ENCODE measurements at places on chromosomes 4 and X.

DNA sequence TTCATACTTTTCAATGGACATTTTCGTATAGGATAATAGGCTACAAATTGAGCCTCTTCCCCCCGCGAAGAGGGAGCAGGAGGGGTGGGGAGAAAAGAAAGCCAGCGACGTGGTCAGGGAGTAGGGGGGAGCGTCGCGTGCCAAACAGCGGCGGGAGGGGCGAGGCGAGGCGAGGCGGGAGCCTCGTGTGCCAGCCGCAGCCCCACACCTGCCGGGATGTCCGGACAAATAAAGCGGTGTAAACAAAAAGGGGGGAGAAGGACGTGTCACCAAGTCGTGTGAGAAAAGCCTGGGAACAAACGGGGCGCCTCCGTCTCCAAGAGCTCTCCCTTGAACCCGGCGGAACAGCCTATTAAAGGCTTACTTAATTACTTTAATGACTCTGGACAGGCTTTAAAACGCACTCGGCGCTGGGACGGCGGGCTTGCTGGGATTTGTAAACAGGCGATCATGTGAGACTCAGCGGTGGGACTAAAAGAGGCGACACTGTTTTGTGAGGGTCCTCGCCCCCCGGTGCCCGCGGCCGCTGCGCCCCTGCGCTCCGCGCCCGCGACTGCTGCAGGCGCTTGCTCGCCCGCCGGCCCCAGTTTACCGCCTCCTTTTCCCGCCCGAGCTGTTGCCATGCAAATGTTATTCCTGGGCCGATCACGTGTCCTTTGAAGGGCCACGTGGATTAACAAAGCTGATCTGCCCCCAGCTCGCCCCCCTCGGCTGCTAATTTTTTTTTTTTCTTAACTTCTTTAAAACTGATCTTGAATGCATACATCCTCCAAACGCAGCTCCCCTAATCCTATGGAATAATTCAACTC lies at the start of gene HELT:
TSS of gene HELT (plus strand) at position 527 of the 809 bp plus-strand sequence. CDS start 439 bp downstream, outside the sequence.
- DNase-seq: peak; percentile 70

DNA sequence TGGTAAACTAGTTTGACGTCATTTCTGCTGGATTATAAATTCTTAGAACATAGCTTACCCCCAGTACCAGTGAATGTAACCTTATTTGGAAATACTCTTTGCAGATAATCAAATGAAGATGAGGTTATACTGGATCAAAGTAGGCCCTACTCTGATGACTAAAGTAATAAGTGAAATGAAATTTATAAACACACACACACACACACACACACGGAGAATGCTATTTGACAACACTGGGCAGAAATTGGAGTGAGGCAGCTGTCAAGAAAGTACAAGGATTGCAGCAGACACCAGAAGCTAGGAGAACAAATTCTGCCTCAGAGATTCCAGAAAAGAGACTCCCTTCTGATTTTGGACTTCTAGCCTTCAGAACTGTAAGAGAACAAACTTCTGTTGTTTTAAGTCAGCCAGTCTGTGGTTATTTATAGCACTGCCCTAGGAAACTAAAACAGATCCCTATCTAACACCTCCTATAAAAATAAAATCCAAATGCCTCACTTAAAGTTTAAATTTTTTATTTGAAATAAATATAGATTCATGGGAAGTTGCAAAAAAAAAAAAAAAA lies 448.6 kb downstream of the PCDH18 start:
- DNase-seq: no peak

GRCh38 chr4:5757954-5758353 lies 47.0 kb downstream of the EVC start:
- DNase-seq: no peak

DNA sequence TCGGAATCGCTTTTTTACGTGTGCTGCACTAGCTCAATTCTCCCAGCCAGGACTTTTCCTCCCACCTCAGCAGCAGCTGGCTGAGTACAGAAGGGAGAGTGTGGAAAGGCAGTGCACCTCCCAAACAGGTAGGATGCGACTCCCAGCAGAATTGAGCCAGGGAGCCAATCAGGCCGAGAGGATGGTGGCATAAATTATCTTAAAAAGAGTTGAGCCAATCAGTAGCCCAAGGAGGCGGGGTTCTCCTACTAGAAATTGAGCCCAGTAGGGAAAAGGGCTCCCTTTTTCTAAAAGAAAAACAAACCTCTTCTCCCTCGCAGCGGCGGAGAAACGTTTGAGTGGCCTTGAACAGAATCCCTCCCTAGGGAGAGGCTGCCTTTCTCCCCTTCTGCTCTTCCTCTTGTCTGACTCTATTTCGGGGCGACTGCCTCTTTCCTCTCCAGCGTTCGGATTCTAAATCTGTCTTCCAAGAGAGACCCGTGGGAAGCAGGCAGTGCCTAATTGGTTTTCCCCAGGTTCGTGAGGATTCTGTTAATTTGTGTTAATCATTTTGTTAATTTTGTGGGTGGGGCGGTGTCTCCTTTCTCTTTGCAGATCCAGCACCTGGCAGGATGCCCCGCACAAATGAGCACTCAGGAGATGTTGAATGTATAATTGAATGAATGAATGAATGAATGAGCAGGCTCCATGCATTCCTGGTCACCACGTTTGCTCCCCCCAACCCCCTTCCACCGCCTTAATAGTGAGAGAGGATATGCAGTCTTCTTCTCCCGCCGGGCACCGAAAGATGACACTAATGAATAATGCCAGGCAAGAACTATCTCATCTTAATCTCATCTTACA lies at the start of gene GABRG1:
TSS of gene GABRG1 (minus strand) at position 142 of the 843 bp plus-strand sequence. CDS start at position 1, 141 bp downstream.
- DNase-seq: no peak

- DNase-seq: no peak
Measured at GRCh38 chr4:159374749-159375530, 272.1 kb downstream of the RAPGEF2 start.

- peak; percentile 59 for DNase-seq
Measured at GRCh38 chr4:4480685-4481398, 61.0 kb downstream of the STX18 start.

- no peak for DNase-seq
Measured at GRCh38 chrX:103919270-103919637, 43.2 kb upstream of the TMSB15B start.

DNA sequence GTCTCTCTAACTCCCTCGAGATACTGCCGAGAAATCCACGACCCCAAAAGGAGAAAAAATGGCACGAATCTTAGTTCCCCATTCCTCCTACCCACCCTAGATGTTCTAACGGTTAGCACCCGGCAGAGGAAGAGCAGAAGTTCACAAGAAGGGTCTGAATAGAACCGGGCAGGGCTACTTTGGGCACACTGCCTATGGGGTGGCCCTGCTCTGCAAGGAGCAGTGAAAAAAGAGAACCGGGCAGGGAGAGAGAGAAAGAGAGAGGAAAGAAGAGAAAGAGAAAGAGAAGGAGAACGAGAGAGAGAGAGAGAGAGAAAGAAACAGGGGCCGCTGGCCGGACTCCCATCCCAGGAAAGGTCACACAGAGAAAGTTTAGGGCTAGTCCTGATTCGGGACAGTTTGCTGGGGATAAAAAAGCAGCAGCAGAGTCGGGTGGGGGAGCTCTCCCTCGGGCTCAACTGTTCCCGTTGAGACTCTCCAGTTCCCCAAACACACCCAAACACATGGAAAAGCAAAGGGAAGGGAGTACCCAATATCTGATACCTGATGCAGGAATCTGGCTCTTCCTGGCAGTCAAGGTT lies 468 bp downstream of the GLA start:
- DNase-seq: no peak

GRCh38 chr4:6753103-6753560 lies 29.4 kb upstream of the KIAA0232 start:
- no peak for DNase-seq

DNA sequence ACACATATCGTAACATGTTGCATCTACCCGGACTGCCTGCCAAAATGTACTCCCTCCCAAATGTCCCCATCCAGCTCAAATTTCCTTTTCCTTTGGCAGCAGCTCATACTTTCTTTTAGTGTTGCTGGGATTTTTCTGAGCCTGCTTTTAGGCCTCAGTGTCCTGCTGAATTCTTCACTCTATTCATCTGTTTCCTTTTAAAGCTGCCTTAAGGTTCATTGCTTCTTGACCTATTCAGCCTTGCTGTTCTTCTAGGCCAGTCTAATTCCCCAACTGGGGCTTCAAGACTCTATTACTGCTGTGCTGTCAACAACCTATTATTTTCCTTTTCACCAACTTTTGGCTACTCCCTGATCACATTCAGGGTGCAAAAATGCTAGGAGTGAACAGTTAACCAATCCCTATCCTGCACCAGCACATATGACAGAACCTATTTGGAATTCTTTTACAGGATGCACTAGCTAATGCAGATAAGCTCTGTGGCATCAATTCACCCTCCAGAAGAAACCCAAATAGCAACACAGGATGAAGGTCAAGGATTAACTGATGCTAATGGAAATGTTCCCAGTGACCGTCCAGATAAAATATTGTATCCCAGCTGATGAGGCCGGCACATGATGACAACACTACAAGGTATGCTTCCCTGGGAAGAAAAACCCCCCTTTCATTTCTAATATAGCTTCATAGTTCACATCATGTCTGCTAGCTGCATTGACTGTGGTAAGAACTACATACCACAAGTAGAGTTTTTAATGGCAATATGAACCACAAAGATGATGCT lies 114.7 kb upstream of the TTC29 start:
- DNase-seq: no peak

DNA sequence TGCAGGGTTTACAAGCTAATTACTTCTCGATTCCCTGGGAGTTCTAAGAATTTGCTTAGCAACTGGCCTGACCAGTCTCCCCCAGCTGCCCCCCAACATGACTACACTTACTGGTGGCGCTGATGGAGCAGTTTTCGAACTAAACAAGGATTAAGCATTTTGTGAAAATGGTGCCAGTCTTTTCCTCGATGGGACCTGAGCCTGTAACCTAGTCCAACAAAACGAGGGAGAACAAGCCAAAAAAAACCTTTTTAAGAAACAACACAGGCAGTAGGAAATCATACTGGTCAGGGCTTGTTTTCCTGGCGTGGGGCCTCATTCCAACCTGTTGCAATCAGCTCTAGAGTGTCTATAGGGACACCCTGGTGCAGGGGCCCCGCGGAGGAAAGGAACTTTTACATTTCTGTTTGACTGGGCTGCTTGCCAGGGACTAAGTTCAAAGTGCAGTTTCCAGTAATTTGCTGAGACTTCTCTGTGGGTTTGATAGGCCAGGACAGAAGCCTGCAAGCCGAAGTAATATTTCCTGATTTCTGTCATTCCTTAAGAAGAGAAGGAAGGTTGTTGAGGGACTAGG lies 158.7 kb downstream of the SPRY1 start:
- no peak for DNase-seq

DNA sequence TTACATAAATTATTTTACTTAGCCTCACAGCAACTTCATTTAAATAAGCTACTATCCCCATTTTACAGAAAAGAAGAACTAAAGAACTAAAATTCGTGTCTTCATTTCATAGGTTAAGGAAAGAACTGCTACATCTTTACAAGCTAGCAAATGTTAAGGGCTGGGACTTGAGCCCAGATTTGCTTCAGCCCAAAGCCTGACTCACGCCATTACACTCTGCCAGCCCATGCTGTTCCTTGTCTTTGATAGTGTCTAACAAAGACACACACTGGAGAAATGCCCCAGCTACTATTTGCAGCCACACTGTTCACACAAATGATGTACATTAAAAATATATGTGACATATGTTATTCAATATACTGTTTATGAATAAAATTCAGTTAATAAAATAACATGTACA lies 29.0 kb upstream of the ERVMER34-1 start:
- DNase-seq: no peak

- DNase-seq: no peak
Measured at GRCh38 chrX:68443155-68443868, 10.0 kb upstream of the OPHN1 start.

DNA sequence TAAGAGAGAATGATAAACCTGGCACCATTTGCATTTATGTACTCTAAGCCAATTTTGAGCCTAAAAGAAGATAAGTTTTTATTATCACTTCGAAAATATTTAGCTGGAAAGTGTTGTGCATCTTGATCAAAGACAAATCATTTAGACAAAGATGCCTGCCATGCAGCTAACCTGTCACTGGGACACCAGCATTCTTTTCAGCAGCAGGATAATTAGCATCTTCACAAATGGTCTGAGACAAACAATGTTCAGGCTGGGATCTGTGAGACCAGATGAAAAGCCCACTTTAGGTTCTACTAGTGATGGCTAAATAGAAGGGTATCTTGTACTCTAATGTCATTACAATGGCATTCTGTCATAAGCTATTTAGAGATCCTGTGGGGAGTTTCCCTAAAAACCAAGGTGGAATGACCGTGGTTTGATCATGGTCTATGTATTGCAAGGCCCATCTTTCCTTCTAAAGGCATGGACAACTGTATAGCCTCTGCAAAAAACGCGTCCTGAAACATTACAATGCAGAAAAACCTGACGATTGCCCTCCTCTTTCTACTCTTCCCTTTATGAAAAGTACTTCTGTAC lies 7.2 kb downstream of the PRDM8 start:
- DNase-seq: no peak

GRCh38 chrX:16333453-16333852 lies 166.2 kb downstream of the MAGEB17 start:
- no peak for DNase-seq

DNA sequence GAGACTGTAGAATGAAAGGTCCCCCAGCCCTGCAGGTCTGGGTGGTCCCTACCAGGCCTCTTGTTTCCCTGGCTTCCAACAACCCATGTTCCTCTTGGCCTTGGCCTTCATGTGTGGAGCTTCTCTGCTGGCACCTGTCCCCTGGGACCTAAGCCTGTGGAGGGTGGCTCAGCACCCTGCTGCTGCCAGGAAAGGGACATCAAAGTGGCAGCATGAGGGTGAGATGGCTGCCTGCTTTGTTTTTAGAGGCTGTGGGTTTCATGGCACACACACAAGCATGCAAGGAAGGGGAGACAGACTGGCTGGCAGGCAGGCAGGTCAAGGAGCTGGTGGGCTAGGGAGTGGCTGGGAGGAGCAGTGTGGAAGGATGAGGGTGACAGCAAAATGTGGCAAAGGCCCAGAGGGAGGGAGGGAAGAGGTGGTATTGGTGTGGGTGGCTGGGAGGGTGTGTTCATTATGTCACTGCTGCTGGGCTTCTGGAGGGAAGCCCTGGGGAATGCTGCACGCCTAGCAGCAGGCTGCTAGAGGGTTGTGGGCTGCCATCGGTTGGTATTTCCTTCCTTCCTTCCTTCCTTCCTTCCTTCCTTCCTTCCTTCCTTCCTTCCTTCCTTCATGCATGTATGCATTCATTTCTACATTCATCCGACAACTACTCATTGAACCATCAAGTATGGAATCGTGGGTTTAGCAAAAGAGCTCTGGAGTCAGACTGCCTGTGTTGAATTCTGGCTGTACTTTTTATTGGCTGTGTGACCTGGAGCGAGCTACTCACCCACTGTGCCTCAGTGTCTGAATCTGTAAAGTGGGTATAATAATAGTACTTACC lies 128.7 kb upstream of the PJA1 start:
- no peak for DNase-seq

DNA sequence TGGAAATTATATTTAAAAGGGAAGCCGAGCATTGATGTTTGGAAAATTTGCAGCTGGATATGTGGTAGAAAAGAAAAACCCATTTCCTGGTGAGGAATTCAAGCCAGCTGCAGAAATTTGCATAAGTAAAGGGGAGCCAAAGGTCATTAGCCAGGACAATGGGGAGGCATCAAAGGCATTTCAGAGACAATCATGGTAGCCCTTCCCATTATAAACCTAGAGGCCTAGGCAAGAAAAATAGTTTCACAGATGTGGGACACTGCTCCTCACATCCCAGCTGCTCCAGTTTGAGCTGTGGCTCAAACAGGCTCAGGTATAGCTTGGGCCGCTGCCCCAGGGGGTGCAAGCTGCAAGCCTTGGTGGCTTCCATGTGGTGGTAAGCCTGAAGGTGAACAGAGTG lies 35.8 kb downstream of the NAP1L3 start:
- no peak for DNase-seq

GRCh38 chr4:144667500-144667899 lies 21.5 kb downstream of the HHIP start:
- DNase-seq: no peak
